HFFc6 (cell line): ENCODE measurements at places on chromosomes 16 and 17. TPM values are rescaled to one million over a fixed set of nuclear protein-coding genes. Genes with fewer than 3 reads are reported as not detected.

DNA sequence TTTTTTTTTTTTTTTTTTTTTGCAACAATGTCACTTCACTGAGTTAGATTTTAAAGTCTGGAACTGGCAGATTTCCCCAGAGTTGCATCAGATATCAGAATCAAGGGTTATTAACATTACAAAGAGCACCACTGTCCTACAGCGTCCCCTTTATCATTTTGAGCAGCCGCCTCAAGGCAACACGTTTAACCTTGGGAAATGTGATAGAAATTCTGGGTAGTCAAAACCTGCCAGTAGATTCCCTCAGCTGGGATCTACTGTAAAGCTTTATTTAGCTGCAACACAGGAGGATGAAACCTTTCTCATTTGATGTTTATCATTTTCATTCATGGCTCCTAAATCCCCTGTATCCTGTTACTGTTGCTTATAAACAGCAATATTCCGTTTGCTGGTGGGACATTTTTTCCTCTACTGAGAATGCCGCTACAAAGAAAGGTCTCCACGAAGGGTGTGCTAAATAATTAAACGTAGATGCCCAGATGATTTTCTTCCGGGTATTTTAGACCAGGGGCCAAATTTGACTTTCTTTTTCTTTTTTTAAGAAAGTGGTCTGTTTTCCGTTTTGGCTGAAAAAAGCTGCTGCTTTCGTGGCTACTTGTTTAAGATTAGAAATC lies 436.1 kb upstream of the GOT2 start:
- DNase-seq: no peak

GRCh38 chr17:65532101-65532890 lies 29.2 kb downstream of the AXIN2 start:
- DNase-seq: no peak

GRCh38 chr17:77746393-77746792 lies 212.1 kb upstream of the TNRC6C start:
- DNase-seq: no peak

DNA sequence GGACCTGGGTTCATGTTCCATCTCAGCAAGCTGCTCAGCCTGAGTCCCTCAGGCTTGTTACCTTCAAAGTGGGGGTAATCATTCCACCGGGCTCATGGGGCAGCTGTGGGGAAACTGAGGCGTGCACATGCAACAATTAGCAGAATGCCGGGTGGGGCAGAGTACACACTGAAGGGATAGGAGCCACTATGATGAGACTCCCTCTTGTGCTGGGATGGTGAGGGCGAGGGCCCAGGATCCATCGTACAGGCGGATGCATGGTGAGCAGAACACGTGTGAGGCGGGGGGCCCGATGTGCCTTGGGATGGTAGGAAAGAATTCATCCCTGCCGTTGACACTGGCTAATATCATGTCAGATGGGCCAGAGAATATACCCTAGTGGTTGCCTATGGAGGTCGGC lies 25.5 kb upstream of the MAP3K14 start:
- DNase-seq: no peak

DNA sequence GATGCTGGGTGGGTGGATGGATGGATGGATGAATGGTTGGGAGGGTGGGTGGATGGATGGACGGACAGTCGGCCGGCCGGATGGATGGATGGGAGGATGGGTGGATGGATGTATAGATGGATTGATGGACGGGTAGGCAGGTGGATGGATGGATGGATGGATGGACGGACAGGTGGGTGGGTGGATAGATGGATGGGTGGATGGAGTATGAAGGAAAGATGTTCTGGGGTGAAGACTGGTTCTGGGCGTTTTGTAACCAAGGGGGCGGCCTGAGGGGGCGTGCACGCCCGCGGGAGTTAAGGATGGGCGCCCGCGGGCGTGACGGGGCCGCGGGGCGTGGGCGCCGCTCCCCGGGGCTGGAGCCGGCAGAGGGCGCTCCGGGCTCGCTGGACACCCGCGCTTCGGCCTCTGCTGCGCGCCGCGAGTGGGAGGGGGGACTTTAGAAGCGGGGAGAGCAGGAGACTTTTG lies at the start of gene NECAB2:
Gene NECAB2, plus strand, starts transcription at position 407 of the 468 bp plus-strand sequence. CDS start 405 bp downstream, outside the sequence.
- DNase-seq: no peak

GRCh38 chr17:55354941-55355340 lies 66.7 kb downstream of the MMD start:
- DNase-seq: no peak

- no peak for DNase-seq
Measured at GRCh38 chr17:20706751-20707373, 127.3 kb downstream of the CDRT15L2 start.

DNA sequence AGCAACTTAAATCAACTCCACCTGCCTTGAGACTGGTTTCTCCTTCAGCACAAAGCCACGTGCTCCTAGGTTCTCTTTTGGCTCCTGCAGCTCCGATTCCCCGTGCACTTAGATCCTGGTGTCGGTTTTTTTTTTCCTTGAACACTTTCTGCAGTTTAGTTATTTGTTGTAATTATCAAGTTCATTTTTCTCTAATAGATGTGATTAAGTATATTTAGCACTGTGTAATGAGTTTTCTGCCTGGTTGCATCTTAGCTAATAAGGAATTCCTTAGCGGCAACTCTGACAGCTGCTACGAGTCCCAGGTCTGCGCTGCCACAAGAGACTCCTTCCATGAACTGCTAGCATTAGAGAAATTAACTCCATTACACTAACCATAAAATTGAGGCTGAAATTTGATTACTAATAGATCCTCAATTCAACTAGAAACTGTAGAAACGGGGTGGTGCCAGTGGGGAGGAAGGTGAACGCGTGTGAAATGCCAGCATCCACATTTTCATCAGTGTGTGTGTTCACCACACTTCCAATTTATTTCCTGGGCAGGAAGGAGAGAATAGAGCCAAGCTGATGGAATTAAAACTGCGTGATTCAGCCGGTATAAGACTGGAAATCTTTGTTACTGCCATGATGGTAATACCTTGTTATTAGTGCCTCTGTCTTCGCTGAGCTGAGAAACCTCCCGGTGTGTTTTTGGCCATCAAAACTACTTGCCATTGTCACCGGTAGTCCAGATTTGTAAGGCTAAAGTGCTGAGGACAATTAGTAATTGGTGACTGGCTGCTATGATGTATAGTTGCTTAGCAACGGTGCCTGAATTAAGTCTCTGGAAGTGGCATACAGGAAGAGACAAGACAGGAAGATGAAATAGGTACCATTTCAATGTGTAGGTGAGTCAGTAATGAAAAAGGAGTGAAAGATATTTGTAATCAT lies 232.4 kb downstream of the IRX3 start:
- no peak for DNase-seq

GRCh38 chr17:61131585-61131984 lies 268.1 kb upstream of the TBX2 start:
- no peak for DNase-seq

GRCh38 chr17:21283482-21284318 lies 811 bp upstream of the MAP2K3 start:
- DNase-seq: peak; percentile 62

GRCh38 chr17:69539781-69540319 lies 125.4 kb downstream of the MAP2K6 start:
- peak; percentile 75 for DNase-seq

DNA sequence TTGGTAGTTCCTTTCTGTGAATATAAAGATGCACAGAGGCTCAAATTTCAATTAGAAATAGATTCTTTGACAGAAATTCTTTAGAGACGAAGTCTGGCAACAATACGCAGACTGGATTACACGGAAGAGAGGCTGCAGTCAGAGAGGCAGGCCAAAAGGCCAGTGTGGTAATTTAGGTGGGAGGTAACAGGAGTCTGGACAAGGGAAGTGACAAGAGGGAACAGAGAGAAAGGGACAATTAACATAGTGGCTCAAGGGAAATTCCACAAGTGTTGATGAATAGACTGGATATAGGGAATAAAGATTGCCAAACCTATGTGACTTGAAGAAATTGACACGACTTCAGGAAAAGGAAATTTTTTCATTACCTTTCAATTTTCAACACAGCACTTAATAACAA lies 54.6 kb downstream of the STX8 start:
- no peak for DNase-seq

The AHSP gene
- not detected in 2 replicates for total RNA-seq

The MGAT5B gene
- 1.6 to 2.2 TPM (median 2.1 TPM) in 3 replicates for total RNA-seq

The AXIN2 gene
- total RNA-seq: 0.17 to 0.50 TPM (median 0.18 TPM) in 3 replicates

The FN3K gene
- 1.7 to 3.2 TPM (median 2.9 TPM) in 3 replicates for total RNA-seq

The MLST8 gene
- 34.5 to 38.1 TPM (median 37.2 TPM) in 3 replicates for total RNA-seq

The CCDC200 gene
- not detected in 2 replicates for total RNA-seq

The TAT gene
- not detected in 3 replicates for total RNA-seq

The NUBP1 gene
- total RNA-seq: 17.0 to 29.4 TPM (median 22.9 TPM) in 3 replicates
